ENCODE measurements at places on chromosomes 6 and 20.

DNA sequence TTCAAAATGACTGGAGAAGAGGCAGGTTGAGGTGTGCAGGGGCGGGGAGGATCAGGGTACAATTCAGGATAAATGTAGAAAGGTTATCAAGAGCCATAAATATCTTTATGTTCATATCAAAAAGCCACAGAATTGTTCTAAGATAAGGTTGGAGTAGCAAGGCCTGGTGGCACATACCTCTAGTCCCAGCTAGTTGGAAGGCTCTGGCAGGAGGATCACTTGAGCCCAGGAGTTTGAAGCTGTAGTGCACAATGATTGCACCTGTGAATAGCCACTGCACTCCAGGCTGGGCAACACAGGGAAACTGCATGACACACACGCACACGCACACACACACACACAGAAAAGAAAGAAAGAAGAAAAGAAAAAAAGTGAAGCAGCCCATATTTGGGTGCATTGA lies 194.8 kb downstream of the GRIK2 start:
- ATAC-seq = no peak

- peak; percentile 79 for ATAC-seq
Measured at GRCh38 chr20:58515233-58516212, at the start of gene APCDD1L. APCDD1L (minus strand) TSS chr20:58515399; CDS start chr20:58514707, 692 bp downstream.

- no peak for ATAC-seq
Measured at GRCh38 chr6:101351173-101351572, 42.3 kb upstream of the GRIK2 start.

DNA sequence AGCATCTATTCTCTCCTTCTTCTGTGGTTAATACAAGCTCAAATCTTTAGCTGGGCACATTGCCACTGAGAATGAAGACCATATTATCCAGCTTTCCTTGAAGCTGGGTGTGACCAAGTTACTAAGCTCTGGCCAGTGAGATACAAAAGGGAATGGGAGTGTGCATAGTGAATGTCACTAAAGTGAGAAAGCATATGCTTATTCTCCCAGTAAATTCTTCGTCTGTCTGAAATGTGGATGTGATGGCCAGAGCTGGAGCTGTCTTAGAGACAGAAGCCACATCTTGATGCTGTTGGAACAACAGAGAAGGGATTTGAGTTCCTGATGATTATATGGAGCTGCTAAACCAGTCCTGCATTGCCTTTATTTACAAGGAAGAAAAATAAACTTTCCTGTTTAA lies 60.1 kb downstream of the SESN1 start:
- ATAC-seq = no peak

DNA sequence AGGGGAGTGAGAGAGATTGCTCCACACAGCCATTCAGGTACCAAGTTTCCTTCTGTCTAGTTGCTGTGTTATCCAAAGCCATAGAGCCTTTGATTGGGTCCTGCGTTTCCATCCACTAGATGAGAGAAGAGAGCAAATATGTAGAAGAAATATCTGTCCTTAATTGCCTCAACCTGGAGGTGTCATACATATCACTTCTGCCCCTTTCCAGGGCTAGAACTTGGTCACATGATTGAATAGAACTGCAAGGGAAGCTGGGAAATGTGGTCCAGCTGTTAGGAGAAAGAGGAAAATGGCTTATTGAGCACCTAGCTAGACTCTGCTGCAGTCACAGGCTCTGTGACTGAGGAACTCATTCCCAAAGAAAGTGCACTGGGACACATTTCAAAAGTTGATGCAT lies 115.6 kb upstream of the JAG1 start:
- ATAC-seq = no peak

DNA sequence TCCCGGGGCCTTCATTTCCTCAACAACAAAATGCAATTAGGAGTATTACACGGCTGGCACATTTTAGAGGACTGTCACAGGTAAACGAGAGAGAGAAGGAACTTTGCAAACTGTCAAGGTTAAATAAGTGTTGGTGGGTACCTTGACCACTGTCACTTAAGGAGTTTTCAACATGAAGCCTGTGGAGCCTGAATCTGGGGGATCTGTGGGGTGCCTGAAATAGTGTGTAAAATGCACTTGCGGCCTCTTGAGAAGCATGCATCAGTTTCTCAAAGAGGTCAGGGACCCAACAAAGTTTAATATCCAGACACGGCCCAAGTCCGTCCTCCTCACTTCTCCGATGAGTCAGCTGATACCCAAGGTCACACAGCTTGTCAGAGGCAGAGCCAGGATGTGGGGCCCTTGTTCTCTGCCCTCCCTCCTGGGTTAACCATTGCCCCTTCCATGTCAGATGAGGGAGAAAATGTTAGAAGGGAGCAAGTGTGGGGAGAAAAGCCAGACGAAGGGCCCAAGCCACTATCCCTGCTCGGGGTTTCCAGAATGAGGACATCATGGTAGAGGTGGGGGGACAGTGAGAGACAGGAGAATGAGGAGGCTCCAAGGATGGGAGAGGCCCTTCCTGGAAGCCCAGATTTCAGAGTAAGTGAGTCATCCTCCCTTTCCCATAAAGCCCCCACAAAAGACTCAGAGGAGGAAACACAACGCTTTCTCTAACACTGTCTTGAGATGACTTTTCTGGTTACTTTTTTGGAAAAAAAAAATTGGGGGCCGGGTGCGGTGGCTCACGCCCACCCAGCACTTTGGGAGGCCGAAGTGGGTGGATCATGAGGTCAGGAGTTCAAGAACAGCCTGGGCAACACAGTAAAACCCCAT lies 42.2 kb downstream of the C6orf132 start:
- ATAC-seq = peak; percentile 34

- no peak for ATAC-seq
Measured at GRCh38 chr20:47490795-47491194, 10.9 kb upstream of the NCOA3 start.

GRCh38 chr6:116158641-116159040 lies 32.7 kb upstream of the COL10A1 start:
- ATAC-seq = peak; percentile 52

- ATAC-seq = no peak
Measured at GRCh38 chr6:121886223-121886830, 450.9 kb downstream of the GJA1 start.

GRCh38 chr20:60541991-60542390 lies 583.8 kb downstream of the CDH26 start:
- no peak for ATAC-seq

- ATAC-seq = no peak
Measured at GRCh38 chr20:10411673-10412072, 22.3 kb downstream of the MKKS start.

DNA sequence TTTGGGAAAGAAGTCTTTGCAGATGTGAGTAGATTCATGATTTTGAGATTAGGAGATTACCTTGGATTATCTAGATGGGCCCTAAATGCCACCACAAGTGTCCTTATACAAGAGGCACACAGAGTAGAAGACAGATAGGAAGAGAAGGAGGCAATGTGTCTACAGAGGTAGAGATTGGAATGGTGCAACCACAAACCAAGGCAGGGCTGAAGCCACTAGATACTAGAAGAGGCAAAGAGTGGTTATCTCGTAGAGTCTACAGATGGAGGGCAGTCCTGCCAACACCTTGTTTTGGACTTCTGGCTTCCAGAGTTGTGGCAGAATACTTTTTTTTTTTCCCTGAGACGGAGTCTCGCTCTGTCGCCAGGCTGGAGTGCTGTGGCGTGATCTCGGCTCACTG lies 138.3 kb upstream of the AKIRIN2 start:
- no peak for ATAC-seq

- no peak for ATAC-seq
Measured at GRCh38 chr20:58432186-58432954, 43.3 kb downstream of the VAPB start.

GRCh38 chr6:160133441-160134336 lies 12.1 kb downstream of the SLC22A1 start:
- no peak for ATAC-seq

DNA sequence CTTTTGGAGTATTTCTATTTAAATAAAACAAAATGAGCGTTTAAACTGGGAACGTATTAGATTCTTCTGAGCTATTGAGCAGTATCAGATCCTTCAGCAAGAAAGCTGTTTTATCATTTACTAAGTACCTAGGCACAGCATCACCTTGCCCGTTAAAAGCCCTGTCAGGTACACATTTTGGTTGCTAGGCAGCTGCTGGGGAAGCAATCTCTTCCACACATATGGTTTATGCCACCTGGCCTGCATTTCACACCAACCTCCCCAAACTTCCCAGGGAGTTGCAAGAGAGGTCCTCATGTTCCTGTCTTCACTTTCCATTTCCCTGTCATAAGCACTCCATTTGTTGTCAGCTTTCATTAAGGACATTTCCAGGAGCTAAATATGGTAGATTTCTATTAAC lies 400.1 kb downstream of the PLCB1 start:
- ATAC-seq = no peak

GRCh38 chr6:170370416-170370815 lies 63.9 kb downstream of the FAM120B start:
- ATAC-seq = no peak

Measured in SK-N-SH treated with all-trans-retinoic acid at 6 μM for 48 hours (cell line).